ENCODE measurements at places on chromosomes 5 and 9.

DNA sequence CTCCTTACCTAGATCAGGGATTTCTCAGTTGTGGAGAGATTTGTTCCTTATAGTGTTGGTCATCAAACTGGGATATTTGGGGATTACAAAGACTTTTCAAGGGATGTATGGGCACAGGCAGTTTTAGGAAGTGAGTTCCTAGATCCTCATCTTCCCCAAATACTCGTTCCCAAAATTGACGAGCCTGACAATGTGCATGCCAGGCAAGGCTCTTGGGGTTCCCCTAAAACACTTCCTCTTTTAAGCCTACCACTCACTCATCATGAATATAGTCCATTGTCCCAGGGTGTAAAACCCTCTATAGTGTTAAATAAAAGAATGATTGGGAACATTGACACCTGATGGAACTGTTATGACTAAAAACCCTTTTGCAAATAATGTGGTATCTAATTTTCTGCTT lies 26.4 kb downstream of the PDCD1LG2 start:
- no peak for DNase-seq

DNA sequence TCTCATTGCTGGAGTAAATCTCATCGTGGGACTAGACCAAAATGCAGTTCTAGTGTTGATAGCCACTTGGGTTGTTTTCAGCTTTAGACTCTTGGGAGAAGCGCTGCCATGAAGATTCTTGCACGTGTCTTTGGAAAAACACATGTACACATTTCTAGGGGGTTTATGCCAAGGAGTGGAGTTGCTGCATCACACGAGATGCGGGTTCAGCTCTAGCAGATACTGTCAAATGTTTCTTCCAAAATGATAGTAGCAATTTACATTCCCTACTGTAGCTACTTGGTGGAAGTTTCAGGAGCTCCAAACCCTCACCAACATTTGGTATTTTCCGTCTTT lies 52.3 kb upstream of the CPLX2 start:
- no peak for DNase-seq

DNA sequence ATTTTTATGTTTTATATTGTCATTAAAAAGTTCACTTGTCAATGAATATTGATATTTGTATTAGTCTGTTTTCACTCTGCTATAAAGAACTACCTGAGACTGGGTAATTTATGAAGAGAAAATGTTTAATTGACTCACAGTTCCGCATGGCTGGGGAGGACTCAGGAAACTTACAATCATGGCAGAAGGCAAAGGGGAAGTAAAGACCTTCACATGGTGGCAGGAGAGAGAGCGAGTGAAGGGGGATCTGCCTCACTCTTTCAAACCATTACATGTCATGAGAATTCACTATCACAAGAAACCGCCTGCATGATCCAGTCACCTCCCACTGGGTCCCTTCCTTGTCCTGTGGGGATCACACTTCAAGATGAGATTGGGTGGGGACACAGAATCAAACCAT lies 27.4 kb downstream of the SRD5A1 start:
- DNase-seq = no peak

DNA sequence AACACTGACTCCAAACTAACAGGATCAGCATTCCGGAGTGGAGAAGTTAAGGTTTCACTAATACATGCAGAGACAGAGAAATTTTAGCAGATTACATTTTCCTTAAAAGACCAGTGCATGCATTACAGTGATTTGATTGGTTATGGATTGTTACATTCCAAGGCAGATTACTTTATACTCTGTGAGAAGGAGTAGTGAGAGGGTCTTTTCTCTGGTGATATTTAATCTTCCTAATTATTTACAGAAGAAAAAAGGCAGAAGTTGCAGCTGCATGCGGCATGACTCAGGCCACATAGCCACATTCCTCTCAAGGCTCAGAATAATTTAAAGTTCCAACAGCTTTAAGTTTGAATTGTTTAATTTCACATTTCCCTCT lies 53.0 kb upstream of the PDZD2 start:
- no peak for DNase-seq

DNA sequence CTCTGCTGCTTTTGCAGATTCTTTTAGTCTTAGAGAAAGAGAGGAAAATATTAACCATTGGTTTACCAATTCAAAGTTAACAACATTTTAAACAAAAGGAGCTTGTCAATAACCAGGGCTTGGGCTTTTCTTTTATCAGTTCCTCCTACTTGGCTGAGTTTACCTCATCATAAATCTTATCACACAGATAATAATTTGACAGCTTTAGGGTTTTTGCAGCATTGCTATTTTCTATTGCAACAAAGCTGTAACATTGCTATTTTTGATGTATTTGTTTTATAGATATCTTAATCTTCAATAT lies 9.8 kb upstream of the ABL1 start:
- no peak for DNase-seq

DNA sequence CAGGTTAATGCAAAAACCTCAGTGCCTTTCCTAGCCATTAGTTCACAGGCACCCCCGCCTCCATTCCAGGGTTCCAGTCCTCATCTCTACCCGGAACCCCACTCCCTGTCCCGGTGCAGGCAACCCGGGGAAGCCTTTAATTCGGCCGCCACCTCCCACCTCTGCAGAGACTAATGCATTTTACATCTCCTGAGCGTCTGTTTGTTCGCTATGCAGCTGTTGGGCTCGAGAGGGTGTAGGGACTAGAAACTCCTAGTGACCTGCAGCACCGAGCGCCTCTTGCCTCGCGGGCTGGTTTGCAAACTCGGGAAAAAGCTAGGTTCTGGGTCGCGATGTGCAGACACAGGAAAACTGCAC lies 3.6 kb downstream of the GDNF start:
- no peak for DNase-seq

- no peak for DNase-seq
Observed at GRCh38 chr5:140042393-140042642, 781 bp downstream of the NRG2 start.

GRCh38 chr5:2166979-2167377 lies 284.3 kb upstream of the IRX4 start:
- DNase-seq = no peak

- DNase-seq = no peak
Observed at GRCh38 chr9:95338243-95338642, 20.7 kb upstream of the FANCC start.

- DNase-seq = no peak
Observed at GRCh38 chr5:147398860-147399259, 111.0 kb downstream of the DPYSL3 start.

DNA sequence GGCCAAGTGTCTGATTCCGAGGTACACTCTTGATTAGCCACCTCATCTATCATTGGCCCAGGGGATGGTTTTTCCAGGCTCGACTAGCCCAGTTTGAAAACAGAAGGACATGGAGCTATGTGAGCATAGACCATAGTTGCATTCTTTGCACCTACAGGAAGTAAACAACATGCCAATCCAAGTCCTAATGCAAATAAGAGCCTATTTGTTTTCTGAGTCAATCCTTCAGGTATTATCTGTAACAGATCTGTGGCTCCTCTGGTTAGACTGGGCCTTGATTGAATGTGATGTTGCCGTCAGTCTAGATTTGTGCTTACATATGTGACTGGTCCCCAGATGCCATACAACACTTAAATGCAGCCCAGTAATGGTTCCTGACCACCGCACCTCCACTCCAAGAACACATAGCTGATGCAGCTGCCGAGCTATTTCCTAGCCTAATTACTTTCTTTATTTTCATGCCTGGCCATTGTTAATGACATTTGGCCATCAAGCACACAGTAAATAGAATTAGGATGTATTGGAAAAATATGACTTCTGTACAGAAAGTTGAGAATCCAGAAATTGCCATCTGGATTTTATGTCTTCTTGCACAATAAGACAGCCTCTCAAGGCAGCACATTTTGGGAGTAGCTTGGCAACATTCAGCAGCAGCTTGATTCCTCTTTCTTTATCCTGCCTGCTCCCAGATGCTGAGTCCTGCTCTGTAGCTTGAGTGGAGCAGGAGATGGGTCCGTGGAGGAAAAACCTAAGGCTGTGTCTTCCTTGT lies 29.5 kb upstream of the ARHGAP26 start:
- DNase-seq = no peak

GRCh38 chr9:122050167-122050566 lies 42.9 kb downstream of the TTLL11 start:
- no peak for DNase-seq

DNA sequence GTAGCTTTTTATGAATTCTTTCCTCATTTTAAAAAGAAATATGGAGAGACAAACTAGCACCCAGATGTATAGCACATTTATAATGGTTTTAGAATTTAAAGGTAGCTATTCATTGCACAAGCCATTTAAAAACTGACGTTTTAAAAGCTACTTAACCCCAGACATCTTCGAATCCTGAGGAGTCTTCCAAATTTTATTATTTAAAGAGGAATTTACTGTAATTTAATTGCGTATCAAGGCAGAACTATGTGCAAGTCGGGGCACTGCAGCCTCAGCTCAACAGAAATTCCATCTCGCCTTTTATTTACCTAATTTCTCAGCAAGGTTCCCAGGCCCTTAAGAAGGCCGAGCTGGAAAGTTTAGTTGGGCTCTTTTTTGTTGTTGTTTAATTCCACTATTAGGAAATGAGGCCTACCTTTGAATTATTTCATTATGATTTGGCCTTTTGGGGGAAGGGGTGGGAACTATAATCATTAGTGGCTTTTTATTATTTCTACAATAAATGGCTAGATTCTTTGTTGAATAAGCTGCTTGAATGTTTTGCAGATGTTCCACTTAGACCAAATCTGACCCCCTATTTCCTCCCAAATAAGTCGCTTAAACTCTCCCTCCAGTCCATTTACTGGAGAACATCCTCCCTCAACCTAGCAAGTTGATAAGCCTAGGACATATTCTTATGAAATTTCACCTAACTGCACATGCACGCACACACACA lies 20.2 kb downstream of the NR2F1 start:
- DNase-seq = no peak

- peak; percentile 83 for DNase-seq
Observed at GRCh38 chr5:72166070-72166979, 59.0 kb downstream of the MAP1B start.

DNA sequence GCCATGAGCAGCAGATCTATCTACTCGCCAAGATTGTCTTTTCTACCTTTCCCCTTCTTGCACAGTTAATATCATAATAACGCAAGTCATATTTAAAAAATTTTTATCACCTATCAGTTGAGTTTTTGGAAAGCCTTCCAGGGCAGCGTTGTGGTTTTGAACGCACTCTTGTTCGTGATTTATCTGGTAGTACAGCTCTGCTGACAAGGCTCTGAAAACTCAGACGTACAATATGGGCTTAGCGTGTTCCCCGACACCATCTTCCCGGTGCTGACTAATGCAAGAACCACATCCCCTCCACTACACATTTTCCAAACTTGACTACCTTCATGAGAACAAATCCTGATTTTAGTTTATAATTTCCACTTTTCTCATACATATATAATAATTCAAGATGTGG lies 1.6 kb upstream of the NFIL3 start:
- no peak for DNase-seq

GRCh38 chr5:53552561-53552960 lies 7.9 kb upstream of the NDUFS4 start:
- no peak for DNase-seq

GRCh38 chr5:90488791-90489190 lies 14.1 kb downstream of the POLR3G start:
- no peak for DNase-seq

GRCh38 chr5:142122121-142122520 lies 13.5 kb downstream of the NDFIP1 start:
- DNase-seq = no peak

- DNase-seq = no peak
Observed at GRCh38 chr9:121322737-121323448, 47.2 kb downstream of the STOM start.

DNA sequence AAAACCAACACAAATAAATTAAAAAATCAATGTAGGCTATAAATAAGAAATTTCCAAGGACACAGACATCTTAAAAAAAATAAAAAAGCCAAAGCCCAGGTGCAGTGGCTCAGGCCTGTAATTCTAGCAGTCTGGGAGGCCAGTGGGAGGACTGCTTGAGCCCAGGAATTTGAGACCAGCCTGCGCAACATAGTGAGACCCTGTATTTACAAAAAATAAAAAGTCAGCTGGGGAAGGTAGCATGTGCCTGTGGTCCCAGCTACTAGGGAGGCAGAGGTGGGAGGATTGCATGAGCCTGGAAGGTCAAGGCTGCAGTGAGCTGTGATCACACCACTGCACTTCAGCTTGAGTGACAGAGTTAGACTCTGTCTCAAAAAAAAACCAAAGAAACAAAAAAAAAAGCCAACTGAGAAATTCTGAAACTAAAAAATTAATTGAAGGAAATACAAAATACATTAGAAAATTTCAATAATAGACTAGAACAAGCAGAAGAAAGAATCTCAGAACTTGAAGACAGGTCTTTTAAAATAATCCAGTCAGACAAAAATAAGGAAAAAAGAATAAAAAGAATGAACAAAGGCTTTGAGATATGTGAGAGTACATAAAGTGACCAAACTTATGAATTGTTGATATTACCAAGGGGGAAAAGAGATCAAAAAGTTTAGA lies 149.5 kb upstream of the PANK3 start:
- no peak for DNase-seq

- no peak for DNase-seq
Observed at GRCh38 chr5:8135742-8136141, 266.8 kb downstream of the MTRR start.

DNA sequence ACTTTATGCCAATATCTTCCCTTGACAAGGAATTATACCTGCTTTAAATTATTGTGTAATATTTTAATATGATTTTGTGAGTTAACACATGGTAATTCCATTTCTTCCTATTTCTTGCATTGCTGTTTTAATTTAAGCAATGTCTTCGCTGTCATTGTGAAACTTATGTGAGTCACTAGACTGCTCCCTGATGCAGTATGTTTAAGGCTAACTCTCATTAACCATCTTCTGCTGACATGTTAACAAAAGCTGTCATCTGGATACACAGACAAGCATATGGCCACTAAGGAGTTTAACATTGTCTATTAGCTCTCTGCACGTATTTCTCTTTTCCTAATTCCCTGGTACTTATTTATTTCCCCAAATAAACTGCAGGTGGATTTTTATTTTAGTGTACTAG lies 980.8 kb upstream of the CTNND2 start:
- no peak for DNase-seq

DNA sequence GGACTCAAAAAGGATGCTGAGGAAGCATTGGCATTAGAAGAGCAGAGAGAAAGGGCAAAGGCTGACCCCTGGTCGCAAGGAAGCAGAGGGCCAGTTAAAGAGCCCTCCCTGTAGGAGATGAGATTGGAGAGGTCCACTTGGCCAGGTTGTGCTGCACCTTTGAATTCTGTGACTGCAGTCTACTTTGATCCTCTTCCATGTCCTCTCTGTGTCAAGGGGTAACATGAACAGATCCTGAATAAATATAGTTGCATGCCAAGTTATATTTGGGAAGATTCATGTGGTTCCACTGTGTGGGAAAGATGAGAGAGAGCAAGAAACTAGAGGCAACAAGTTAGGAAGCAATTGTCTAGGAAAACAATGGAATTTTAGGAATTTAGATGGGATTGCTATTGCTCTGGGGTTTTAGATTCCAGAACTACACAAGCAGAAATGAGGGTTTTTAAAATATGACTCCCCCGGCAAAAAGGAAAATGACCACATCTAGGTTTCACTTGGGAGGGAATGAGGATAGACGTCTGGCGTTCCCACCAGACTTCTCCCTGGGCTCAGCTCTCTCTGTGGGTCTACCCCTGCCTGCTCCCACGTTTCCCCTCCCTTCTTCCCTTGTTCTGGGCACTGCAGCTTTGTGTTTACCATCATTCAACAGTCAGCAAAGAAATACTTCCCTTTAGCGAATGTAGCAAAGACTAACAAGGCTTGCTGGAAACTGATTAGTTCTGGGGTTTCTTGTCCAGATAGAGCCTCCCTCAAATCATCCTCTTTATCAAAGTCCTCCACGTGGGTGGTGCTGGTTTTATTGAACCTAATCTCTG lies 63.6 kb downstream of the SNX18 start:
- DNase-seq = no peak

- DNase-seq = no peak
Observed at GRCh38 chr5:64333886-64334285, 168.2 kb downstream of the RNF180 start.
